Urothelium cell line (cell line): ENCODE measurements at places on chromosomes 7 and 10.

GRCh38 chr10:62045765-62046521 lies 144.4 kb downstream of the ARID5B start:
- peak; percentile 66 for DNase-seq

DNA sequence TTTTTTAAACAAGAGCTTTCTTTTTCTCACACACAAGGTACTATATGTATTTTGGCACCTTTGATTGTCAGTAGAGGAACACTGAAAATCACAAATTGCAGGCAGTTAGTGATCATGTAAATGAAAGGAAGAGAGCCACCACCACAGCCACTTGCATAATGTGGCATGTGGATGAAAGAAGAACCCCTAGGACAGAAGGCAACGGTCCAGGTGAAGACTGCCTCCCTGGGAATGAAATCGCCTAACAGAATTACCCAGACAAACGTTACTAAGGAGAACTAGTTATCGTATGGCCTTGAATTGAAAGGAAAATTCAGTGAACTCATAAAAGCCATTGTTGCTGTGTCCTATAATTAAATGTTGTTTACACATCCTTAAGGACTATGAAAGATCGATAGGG lies 41.2 kb upstream of the PTPRZ1 start:
- no peak for DNase-seq

- DNase-seq = no peak
These were observed 200.1 kb upstream of the FOXP2 start for GRCh38 chr7:114214466-114214865.

DNA sequence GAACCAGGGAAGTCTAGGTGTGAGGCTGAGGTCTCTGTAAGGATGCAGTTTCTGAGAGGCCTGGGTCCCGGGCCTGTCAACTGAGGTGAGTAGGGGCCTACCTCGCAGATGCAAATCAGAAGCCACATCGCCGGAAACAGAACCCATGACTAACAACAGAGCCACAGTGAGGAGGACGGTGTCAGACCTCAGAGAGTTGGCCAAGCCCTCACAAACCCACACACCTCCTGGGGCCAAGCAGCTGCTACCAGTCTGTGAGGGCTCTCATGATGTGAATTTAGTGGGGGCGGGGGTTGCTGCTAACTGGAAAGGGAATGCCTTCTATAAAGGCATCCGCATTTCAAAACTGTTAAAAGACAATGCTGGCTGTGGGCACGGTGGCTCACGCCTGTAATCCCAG lies 103.0 kb downstream of the COBL start:
- DNase-seq = no peak

DNA sequence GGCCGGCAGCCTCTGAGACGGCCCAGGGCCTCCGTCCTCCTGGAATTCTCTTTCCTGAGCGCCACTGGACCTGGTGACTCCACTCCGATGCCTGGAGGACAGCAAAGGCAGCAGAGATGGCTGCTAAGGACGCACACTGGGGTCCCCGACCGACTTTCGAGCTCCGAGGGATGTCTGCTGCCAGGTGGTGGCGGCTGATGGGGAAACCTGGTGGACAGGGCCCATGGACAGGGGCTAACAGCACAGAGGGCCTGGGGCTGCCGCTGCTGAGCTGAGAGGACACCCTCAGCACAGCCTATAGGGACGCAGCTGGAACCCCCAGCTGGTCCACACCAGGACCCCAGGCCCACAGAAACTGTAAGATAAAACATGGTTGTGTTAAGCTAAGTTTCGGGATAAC lies 366.3 kb downstream of the DNAJB6 start:
- DNase-seq = no peak

- DNase-seq = no peak
These were observed 138.6 kb downstream of the DIP2C start for GRCh38 chr10:550665-551372.

DNA sequence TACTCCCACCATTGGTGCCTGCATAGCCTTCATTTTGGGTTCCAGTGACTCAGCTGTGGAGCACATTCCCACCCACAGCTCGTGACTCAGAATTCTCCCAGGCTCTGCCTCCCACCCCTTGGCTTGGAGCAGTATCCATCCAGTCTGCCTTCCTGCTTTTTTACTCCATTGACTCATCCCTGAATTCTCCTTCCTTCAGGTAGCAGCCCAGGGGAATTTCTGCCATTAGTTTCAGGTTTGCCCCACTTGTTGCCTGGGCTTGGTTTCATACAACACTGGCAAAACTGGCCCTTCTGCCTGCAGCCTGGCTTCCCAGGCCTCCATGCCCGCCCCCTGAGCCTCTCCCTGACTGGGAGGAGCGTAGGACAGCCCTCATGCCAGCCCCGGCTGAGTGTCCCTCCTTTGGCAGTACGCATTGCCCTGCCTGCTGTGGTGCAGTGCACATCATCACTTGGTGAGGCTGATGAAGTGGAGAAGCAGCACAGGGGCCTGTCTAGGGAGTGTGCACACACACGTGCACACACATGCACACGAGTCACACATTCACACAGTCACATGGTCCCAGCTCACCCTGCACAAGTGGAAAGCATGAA lies 55.0 kb downstream of the SNX10 start:
- DNase-seq = peak; percentile 82

GRCh38 chr7:137633133-137633532 lies 213.6 kb downstream of the DGKI start:
- no peak for DNase-seq

DNA sequence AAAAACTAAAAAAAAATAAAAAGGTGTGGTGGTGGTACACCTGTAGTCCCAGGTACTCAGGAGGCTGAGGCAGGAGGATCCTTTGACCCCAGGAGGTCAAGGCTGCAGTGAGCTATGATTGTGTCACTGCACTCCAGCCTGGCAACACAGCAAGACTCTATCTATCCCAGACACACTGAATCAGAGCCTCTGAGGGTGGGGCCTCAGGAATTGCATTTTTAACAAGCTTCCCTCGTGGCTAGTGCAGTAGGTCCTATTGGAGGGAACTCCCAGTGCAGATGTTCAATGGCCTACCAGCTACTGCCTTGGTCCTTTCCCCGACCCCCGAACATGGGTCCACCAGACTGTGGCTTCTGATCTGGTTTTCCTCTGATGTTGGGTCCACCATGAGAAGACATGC lies 14.9 kb downstream of the STRA8 start:
- DNase-seq = no peak

GRCh38 chr7:134992626-134993179 lies 6.4 kb downstream of the AGBL3 start:
- no peak for DNase-seq

- DNase-seq = no peak
These were observed 19.4 kb upstream of the CDC14C start for GRCh38 chr7:48904975-48905374.

DNA sequence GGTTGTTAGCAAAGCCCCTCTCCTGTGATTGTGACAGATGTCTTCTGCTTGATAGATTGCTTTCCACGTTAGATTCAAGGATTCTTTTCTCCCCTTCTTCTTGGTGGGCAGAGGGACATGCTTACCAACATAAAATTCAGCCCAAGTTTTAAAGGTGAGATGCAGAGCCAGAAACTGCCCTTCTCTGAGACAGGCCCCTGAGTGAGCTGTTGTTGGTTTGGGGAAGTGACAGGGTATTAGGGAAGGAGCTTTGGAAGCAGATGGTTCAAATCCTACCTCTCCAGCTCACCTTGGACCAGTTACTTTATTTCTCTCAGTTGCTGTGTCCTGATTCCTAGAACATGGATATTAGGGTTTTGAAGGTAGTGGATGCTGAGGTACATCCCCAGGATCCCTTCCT lies 53.0 kb downstream of the SORCS3 start:
- no peak for DNase-seq

DNA sequence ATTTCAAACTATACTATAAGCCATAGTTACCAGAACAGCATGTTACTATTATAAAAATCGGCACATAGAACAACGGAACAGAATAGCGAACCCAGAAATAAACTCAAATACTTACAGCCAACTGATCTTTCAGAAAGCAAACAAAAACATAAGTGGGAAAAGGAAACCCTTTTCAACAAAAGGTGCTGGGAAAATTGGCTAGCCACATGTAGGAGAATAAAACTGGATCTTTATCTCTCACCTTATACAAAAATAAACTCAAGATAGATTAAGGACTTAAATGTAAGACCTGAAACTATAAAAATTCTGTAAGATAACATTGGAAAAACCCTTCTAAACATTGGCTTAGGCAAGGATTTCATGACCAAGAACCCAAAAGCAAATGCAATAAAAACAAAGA lies 29.1 kb downstream of the ZNF680 start:
- no peak for DNase-seq

DNA sequence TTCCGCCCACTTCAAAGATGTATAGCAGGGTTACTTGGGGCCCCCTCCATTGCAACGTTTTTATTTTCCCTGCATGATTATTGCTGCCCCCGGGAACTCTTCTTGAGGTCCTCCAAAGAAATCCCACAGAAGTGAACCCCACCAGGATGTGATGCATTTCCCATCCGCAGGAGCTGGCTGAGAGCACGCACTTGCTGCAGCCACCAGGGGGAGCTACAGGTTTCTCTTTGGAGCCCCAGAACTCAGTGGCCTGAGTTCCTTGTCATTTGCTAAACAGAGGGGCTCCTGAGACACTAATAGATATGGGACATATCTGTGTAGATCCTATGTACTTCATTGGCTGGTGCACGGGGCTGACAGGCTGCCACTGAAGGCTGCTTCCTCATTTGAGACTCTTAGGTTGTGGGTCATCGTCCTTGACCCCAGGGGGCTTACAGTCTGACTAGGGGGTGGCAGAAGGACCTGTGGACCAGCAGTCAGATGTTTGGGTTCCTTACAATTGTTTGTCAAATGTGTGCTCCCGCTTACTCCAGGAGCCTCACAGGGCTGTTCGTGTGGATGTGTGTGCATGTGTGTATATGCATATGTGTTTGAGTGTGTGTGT lies 52.3 kb upstream of the ENO4 start:
- peak; percentile 75 for DNase-seq

DNA sequence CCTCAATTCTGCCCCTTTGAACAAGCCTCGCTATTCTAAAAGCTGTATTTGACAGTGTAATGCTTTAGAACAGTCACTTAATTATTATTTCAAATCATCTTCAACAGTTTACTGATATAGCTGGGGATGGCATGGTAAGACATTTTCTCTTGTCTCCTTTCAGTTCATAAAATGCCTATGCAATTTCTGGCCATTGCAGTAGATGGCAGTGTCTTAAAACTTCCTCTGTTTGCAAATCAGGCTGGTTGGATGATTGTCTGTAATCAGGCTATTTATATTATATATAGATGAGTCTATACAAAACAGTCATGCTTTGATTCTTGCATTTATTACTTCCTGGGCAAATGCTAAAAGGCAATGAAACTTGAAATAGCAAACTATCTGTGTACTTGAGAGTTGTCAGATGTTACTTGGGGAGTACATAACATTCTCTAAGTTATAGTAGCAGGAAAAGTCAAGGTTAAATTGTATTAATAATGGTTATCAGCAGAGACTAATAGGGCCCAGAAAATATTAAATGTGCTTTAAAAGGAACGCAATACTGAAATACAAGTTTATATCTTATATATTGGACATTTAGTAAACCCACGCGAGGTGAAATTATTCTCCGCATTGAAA lies 55.5 kb upstream of the LHFPL3 start:
- peak; percentile 32 for DNase-seq

DNA sequence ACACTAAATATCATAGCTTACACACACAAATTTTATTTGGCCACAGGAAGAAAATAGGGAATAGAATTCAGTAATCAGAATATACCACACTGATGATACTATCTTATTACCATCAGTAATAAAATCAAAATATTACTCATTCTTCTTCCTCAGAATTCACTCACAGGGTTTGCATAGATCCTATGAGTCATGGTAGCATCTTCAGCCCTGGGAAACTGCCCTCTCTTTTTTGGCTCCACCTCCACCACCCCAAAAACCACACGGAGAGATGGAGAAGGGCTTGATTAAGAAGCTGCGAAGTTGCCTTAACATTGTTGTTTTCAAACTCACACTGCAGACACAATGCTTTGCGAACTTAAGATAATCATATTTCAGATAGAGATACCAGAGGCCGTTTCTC lies 154.1 kb upstream of the AHR start:
- DNase-seq = peak; percentile 37

DNA sequence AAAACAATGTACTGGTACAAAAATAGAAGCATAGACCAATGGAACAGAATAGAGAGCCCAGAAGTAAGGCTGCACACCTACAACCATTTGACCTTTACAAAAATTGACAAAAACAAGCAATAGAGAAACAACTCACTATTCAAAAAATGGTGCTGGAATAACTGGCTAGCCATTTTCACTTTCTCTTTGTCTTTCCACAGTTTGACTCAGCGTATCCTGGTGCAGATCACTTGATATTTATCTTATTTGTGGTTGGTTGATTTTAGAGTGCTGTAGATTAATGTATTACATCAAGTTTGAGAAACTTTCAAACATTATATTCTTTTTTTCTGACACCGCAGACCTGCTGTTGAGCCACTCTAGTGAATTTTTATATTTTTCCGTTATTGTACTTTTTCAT lies 381.4 kb downstream of the DGKB start:
- DNase-seq = no peak

DNA sequence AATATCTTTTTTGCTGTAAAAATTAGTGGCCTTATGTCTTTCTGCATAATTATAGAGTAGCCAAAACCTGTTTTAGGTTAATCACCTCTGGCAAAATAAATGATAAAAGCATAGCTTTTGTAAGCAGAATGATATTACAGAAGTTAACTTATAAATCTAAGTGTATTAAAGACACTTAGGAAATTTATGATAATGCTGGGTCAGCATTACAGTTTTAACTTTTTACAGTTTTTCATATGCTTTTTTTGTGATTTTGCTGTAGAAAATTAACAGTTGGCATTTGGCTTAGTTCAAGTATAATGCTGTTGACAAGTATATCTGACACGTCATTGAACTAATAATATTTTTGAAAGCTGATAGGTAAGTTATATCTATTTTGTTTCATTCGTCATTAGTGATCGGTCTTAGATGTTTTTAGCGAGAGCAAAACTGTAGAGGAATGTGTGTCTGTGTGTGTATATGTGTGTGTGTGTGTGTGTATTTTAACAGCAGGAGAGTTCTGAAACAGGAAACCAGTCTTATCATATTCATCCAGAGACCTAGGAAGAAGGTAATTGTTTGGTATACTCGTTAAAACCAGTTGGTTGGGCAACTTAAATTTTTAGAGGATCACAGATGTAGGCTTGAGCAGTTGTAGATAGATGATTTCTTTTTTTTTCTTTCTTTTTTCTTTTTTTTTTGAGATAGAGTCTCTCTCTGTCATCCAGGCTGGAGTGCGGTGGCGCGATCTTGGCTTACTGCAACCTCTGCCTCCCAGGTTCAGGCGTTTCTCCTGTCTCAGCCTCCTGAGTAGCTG lies 15.4 kb downstream of the PTEN start:
- DNase-seq = no peak

- no peak for DNase-seq
These were observed 61.2 kb downstream of the OAT start for GRCh38 chr10:124357561-124357885.

GRCh38 chr10:22597138-22597537 lies 117.2 kb downstream of the PIP4K2A start:
- peak; percentile 37 for DNase-seq
